ENCODE measurements at places on chromosomes 16 and 17.

- no peak for DNase-seq
Observed at GRCh38 chr16:88003316-88003715, 52.1 kb downstream of the BANP start.

DNA sequence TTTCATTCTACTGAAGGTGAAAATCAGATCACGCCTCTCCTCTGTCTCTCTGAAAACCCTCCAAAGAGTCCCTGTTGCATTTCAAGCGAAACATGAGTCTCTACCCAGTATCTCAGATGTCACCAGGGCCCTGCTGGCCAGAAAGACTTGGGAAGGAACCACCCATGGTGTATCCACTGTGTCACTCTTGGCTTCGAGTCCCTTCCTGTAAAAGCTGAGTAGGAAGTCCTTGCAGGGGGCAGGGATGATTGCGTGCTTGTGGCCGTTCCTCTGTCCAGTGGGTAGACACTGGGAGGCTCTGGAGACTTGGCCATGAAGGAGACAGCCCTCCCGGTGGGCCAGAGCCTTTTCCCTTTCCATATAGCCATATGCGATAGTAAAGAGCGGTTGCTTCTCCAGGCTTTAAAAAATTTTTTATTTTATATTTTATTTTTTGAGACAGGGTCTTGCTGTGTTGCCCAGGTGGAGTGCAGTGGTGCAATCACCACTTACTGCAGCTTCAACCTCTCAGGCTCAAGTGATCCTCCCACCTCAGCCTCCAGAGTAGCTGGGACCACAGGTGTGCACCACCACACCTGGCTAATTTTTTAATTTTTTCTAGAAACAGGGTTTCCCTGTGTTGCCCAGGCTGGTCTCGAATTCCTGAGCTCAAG, 19.0 kb upstream of the RMI2 start:
- DNase-seq = no peak

- no peak for DNase-seq
Observed at GRCh38 chr16:3798838-3799237, 81.5 kb upstream of the TRAP1 start.

- peak; percentile 54 for DNase-seq
Observed at GRCh38 chr16:14399378-14400284, 230.4 kb downstream of the PARN start.

- DNase-seq = no peak
Observed at GRCh38 chr16:58422809-58423208, 30.5 kb downstream of the GINS3 start.

DNA sequence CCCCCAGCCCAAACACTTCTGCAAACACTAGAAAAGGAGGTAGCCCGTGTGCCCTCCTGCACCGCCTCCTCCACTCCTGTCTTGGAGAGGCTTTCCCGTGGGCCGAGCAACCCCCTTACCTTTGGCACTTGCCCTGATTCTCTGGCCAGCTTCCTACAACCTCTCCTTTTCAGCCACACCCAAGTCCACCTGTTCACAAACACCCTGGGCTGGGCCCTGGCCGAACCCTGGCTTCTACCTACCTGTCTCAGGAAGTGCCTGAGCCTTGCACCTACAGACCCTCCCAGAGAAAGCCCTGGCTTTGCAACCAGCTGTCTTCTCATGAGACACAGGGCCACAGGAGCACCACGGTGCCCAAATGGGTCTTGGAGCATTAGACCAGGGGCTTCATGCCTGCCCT, 2.0 kb upstream of the ANTKMT start:
- no peak for DNase-seq

DNA sequence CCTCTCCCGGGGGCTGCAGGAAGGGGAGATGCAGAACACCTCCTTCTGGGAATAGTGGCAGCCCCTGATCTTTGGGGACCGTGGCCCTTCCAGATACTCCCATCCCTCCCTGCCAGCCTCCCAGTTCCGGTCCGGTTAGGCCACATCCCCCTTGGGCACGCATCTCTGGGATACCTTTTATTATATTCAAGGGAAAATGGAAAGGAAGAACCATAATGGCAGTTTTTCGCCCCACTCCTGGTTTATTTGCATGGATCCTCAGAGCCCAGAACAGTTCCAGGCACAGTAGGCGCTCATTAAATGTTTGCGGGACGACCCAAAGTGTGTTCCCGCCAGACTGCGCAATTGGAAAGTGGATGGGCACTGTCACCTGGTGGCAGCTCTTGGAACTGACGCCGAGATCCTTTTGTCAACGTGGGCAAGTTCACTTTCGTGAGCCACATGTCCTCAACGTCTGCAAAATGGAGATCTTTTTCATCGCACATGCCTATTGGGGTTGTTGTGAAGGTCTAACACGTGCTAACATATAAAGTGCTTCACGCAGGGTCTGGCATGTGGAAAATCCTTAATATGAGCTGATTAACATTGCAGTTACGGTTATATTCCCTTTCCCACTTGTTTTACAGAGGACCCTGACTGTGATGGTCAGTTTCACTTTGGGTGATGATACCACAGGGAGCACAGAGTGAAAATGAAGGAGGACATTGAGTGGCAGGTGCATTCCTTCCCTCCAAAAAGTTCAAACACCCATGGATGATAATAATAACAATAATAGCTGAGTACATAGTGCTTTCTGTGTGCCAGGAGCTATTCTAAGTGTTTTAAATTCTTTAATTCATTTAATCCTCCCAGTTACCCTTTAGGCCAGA, 1.7 kb upstream of the GPRC5B start:
- peak; percentile 75 for DNase-seq

DNA sequence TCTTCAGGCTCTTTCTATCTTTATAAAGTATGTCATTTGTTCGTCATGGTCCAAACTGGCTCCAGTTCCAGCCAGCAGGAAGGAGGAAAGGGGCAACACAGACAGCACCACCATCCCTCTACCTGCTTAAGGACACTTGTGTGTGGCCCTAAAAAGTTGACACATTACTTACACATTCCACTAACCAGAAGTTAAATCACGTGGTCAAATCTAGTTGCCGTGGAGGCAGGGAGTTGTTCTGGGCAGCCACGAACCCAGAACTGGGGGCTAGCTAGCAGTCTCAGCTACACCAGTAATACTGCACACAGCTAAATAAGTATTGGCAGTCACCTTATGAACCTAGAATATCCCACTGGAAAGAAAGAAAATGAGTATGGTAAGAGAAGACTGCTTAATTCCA, 104.2 kb downstream of the SNX11 start:
- DNase-seq = no peak

- no peak for DNase-seq
Observed at GRCh38 chr16:85768199-85768598, 17.3 kb upstream of the C16orf74 start.

DNA sequence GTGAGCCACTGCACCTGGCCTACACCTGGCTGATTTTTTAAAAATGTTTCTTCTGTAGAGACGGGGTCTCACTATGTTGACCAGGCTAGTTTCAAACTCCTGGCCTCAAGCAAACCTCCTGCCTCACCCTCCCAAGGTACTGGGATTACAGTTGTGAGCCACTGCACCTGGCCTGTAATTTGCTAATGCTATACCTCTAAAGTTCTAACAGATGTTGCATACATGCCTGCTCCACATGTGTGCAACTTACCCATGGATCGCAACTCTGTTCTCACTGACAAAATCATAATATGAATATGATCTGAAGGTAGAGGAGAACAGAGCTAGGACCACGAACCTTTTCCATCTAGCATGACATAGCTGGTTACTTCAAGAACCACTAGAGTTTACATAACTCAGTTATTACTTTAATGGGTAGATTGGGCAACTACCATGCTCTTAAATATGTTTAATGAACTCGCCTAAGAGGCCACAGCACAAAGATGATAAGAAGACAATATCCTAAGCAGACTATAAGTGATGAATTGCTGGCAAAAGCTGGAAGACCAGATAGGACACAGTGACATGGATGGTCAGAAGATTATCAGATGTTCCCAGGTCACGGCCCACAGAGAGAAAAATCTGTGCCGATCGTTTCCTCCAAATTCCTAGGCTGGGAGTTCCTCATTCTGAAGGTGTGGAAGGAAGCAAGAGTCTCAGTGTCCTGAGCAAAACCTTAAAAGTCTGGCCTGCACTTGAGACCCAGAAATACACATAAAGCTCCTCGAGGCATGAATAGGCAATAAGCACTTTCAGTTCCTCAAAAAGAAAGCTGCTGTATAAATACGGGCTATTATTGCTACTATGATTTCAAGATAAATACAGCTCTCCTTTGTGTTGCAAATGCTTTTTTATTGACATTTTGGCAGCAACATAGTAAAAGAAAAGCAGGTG, 53.6 kb upstream of the ICAM2 start:
- no peak for DNase-seq

All from spinal cord (tissue), 10 donors.